ENCODE measurements at places on chromosomes 1 and 21.

- peak; percentile 50 for DNase-seq
Observed at GRCh38 chr1:112743174-112744008, 28.3 kb upstream of the PPM1J start.

DNA sequence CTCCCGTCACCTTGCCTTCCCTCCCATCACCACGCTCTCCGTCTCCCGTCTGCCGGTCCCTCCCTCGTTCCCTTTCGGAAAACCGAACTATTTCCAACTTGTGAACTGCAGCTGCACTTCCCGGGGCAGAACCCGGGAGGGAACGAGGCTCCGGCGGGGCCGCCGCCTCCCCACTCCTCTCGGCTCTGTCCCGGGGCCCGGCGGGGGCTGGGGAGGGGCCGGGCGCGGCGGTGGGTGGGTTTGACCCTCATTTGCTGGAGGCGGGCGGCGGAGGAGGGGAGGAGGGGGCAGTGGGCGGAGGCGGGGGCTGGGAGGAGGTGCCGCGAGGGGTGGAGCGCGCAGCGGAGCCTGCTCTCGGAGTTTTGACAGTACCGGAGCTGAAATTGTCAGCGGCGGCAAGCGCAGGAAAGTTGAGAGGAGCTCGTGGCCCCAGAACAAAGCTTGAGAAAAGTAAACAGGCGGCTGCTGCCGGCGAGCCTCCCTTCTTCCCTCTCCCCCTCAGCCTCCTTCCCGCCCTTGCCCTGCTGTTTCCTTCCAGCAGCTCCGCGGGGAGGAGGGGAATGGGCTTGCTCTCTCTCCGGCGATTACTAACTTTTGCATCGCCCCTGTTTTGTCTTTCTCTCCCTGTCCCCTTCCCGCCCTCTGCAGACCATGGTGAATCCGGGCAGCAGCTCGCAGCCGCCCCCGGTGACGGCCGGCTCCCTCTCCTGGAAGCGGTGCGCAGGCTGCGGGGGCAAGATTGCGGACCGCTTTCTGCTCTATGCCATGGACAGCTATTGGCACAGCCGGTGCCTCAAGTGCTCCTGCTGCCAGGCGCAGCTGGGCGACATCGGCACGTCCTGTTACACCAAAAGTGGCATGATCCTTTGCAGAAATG is 2.9 kb downstream of the LMO4 start:
- DNase-seq = peak; percentile 72

DNA sequence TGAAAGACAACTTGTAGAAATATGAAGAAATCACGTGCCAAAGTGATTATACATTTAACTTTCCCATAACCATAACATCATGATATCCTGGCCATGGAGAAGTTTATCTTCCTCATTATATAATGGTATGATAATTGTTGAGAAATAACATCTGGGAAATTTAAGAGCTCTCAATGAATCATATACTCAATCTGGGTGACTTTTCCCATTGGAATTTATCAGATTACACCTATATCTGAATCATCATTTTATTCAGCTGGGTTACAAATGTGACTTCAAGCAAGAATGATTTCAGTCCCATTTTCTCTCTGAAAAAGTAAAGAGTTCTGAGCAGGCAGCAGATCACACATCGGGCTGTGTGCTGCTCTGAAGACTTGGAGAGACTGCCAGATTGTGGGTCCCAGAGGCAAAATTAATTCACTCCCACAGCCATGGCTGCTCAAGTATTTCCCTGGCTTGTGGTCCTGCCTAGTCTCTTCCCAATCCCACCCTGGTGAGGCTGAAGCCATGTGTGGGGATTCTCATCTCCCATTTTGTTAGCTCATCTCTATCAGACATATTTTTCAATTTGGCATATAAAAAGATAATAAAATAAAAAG is 278.0 kb downstream of the MRPL39 start:
- DNase-seq = peak; percentile 92

GRCh38 chr1:230232371-230232771 is 165.3 kb downstream of the GALNT2 start:
- DNase-seq = no peak

DNA sequence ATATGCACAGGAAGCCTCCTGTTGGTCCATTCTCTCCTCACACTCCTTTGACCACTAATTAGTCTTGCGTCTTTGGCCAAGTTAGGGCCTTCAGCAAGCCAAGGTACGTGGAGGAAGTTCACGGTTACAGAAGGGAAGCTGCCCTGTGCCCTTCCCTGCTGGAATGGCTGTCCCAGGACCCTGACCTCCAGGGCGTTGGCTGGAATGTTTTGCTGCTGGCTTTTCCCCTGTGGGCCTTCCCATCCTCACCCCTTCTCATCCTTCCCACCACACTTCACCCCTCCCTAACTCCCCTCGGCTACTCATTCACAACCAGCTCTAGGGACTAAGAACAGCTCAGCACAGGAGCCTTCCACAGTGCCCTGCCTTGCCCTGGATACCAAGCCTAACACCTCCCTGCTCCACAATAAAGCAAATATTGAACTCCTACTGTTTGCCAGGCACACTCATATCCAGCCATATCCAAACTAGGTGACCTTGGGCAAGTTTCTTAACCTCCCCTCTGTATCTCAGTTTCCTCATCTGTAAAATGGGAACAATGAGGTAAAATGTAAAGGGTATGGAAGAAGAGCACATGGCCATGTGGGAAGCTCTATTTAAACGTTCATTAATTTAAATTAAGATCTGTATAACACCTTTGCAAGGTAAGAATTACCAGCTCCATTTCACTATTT is 8.8 kb upstream of the CDCP2 start:
- DNase-seq = no peak

GRCh38 chr1:215594640-215595039 is 27.5 kb downstream of the KCTD3 start:
- DNase-seq = peak; percentile 55

- no peak for DNase-seq
Observed at GRCh38 chr1:224054012-224054411, 59.9 kb upstream of the FBXO28 start.

DNA sequence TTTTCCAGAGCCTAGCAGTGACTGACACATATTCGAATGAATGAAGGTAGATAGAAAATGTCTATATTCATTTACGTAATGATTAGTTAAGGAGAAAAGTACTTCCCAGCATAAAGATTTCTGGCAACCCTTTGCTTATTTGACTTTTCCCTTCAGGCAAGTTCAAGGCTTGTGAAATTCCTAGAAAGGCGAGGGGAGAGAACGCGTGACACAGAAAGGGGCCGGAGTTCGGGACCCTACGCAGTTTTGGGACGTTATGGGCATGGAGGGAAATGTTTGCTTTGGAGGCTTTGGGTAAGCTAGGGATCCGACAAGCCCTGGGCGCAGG is 472 bp upstream of the USP25 start:
- DNase-seq = peak; percentile 25

DNA sequence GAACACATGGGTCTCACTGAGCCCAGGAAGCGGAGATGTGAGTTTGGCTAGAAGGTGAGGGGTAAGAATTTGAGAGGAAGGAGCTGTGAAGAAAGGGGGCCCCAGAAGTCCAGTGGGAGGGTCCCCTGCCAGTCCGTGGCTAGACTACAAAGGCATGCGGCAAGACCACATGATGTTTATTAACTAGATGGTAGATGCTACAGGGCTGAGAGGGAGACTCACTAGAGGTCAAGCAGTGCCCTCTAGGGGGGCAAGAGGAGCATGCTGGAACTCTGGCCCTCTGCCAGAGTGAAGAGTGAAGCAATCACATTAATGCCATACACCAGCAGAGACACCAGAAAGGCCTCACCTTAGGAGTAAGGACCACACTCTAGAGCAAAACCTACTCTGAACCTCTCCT is 12.2 kb downstream of the KIAA0319L start:
- peak; percentile 68 for DNase-seq

DNA sequence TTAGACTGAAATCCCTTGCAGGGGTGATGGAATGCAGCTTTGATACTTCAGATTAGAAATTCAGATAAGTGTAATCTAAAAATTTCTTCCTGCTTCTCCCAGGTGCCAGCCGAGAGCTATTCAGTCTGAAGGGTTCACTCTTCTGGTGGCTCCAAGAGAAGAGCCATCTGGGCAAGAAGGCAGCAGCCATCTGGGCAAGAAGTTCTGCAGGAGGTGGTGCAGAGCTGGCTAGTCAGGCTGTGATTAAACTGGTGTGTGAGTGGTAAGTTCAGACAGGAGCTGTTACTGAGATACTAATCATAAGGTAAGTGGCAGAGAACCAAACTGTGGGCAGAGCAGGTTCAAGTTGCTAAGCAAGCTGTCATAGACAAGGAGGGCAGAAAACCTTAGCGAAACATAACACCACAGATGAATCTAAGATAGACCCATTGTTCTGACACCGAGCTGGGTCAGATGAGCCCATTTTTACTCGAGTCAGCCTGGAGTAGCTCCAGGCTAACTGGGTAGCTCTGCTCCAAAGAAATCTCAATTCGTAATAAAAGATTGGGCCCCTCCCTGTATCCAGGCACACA is 14.4 kb upstream of the TP53BP2 start:
- no peak for DNase-seq

DNA sequence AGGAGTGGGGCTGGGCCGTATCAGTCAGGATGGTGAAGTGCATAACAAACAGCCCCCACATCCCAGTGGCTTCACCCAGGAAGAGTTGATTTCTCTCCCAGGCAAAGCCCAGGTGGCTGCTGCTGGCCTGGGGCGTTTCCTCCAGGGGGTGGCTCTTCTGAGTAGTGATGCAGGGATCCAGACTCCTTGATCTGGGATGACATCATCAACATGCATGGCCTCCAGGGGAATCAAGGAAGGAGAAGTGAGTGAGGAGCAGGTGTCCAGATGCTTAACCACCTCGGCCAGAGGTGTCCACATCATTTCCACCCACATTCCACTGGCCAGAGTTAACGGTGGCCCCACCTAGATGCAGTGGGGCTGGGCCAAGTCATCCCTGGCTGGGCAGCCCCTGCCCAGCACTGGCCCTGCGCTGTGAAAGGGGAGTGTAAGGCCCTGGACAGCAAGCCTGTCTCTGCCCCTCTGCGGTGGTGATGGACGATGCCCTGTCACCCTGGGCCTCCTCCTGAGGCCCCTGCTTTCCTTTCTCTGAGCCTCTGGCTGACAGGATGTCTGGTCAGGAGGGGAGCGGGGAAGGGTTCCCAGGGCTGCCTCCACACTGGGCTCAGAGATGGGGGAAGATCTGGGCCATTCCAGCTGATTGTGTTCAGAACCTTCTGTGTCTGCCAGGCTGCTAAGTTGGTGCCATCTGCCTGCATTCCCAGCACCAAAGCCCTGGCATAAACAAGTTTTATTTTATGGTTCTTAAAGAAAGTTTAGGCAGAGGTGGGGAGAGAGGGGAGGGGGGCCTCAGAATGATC is 598.2 kb downstream of the MATN1 start:
- DNase-seq = no peak

GRCh38 chr1:235407419-235407818 is 40.2 kb downstream of the TBCE start:
- DNase-seq = no peak

- peak; percentile 32 for DNase-seq
Observed at GRCh38 chr1:179038528-179039281, 13.0 kb downstream of the FAM20B start.

GRCh38 chr21:39774227-39774626 is 29.2 kb downstream of the IGSF5 start:
- DNase-seq = no peak

DNA sequence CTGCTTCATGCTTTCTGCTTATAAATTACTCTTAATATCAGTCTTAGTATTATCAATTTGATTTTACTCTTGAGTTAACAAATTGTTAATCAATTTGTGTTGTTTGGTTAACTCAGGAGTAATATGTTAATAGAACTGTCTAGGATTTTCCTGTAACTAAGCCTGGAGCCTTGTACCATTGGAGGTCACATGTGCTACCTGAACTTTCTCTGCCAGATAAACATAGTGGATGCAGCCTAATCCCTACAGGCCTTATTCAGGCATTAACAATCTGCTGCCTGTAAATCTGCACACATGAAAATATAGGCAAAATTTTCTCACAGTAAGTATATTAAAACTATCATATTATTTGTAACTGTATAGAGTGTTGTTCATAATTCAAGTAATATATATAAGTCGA is 47.1 kb upstream of the TMPRSS2 start:
- no peak for DNase-seq

DNA sequence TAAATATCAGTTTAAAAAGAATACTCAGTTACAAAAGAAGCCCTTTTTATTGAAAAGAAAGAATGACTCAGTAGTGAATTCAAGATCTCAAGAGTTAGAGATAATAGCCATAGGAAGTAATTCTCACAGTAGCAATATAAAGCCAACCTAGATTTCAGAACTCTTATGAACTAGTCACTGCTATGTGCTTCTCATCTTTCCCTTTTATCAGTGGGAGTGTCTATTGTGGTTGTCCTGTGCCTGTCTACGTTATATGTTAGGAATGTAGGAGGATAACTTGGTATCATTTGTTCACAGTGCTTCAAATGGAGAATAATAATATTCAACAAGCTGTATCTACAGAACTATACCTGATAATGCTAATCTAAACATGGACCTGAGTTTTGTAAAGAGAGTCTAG is 73.1 kb upstream of the RGS21 start:
- no peak for DNase-seq

GRCh38 chr1:33424610-33425009 is 6.3 kb downstream of the PHC2 start:
- DNase-seq = peak; percentile 72

DNA sequence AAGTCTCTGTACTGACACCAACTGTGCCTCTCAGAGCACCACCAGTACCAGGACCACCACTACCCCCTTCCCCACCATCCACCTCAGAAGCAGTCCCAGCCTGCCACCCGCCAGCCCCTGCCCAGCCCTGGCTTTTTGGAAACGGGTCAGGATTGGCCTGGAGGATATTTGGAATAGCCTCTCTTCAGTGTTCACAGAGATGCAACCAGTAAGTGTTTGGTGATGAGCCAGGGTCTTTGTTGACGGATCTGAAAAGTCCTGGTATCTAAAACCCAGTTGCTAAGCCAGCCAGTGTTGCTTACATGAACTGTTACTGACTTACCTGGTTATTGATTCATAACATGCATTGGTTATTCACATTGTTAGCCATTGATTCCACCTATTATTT is 1.1 kb downstream of the C1orf56 start:
- DNase-seq = no peak

- DNase-seq = no peak
Observed at GRCh38 chr1:58768191-58768731, 15.6 kb downstream of the JUN start.

GRCh38 chr1:62318756-62319544 is at the start of gene KANK4:
TSS of gene KANK4 (minus strand) at chr1:62319434. CDS start at chr1:62281564, 37,870 bp downstream.
- no peak for DNase-seq

DNA sequence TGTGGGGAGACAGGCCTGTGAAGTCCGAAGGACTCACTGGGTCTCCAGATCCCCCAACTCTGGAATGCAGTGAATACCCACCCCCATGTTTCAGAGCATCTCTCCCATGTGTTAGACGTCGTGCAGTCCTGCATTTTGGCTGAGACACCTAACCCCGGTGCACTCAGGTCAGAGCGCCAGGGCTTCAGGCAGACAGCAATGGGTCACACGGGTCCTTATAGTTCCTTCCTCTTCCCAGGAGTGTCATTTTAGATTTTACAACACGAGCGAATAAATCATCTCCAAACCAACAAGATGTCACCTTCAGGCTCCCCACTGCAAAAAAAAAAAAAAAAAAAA is 5.1 kb downstream of the PRRX1 start:
- no peak for DNase-seq
